ENCODE measurements at places on chromosomes 4 and X.

DNA sequence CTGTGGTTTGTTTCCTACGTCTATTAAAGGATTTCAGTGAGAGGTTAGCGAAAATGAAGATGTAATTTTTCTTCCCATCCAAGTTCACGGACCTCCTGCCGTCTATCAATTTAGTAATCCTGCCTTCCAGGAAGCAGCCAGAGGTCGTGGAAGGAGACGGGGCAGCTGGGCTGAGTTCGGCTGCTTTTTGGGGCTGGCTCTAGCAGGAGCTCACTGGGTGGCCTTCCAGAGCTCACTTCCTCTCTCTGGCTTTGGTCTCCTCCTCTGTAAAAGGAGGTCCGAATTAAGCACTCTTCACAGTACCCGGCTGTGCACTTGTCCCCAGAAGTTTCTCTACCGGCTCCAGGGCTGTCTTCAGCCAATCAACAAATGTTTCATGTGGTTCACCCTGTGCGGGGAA, 295.4 kb downstream of the BCOR start:
- ATAC-seq: no peak

DNA sequence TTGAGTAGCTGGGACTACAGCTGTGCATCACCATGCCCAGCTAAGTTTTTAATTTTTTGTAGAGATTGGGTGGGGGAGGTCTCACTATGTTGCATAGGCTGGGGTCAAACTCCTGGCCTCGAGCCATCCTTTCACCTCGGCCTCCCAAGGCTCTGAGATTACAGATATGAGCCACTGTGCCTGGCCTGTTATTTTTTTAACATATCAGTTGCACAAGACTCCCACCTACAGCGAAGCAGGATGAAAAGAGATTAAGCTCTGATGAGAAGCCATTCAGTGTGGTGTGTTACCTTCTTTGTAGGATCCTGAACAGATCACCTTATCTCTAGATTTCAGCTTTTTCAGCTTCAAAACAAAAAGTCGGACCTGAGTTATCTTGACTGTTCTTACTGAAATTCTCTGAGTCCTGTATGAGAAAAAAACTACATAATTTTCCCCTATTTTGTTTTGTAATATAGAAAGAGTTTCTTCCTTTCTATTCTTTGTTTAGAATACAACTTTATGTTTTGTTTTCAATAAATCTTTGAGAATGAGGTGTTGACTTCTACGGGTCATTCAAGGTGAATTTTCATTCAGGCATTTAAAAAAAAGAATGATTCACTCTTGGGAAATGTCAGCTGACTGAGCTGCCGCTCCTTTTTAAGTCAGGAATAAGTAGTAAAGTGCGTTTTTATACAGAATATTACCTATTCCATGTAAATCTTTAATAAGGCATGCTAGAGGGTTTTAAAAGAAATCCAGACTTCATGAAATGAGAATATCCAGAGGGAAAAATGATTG, 134.6 kb downstream of the ARSF start:
- no peak for ATAC-seq

DNA sequence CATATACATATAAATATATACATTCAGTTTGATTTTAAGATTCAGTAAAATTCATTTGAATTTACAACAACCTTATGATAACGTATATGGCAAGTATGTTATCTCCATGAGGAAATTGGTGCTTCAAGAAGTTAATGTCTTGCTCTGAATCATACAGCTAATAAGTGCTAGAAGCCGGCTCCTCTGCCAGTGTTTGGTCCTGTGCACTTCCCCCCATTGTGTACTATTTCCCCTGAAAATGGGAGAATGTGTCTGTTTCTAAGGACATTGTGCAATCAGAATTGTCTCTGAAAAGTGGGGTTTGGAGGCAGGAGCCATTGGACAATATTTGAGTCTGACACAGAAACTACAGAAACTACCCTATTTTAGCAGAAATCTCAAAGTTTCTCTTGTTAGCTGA, 135.9 kb downstream of the CPE start:
- ATAC-seq: no peak

- no peak for ATAC-seq
Observed at GRCh38 chr4:170274616-170275015, 184.9 kb upstream of the AADAT start.

DNA sequence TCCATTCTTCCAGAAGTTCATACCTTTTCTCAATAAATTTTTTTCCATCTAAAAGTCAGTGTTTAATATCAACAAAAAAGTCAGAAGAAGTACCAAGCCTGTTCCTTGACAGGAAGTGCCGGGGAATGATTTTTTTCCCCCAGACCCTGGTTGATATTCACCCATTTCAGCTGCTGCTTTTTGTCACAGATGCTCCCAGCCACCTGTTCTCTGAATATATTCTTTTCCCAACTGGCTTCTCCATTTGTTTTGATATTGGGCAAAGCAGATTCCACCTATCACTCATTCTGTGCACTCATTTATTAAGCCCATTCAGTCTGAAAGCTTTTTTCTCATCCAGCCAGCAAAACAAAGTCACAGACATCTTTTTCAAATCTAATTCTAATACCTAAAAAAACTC, 139.9 kb downstream of the FRMPD4 start:
- ATAC-seq: no peak

- ATAC-seq: no peak
Observed at GRCh38 chr4:8504279-8505007, 63.9 kb downstream of the TRMT44 start.

GRCh38 chr4:146158036-146158745, 17.3 kb upstream of the LSM6 start:
- no peak for ATAC-seq

DNA sequence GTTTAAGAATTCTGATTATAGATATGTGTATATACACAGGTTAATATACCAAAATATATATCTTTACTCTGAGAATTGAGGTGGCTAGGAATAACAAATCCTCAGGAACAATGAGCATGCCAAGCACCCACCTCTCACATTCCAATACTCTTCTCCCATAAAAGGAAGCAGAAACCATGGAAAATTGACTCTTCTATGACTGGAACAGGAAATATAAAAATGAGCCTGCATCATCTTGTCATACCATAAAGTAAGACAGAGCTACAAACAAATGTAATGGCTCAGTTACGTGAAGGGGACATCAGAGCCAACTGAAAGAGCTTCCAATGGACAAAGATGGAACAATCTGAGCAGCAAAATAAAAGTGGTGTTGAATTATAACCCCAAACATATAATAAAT, 3.8 kb upstream of the MAGEA8 start:
- ATAC-seq: no peak

DNA sequence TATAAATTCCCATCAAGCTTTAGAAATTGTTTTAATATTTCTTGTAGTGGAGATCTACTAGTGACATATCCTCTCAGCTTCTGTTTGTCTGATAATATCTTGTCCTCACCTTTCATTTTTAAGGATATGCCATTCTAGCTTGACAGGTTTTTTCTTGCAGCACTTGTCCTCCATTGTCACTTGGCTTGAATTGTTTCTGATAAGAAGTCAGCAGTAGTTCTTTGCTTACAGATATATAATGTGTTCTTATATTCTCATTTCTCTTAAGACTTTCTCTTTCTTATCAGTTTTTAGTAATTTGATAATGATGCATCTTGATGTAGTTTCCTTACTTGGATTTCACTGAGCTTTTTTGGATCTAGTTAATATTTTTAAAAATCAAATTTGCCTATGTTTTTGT, 120.6 kb upstream of the NUDT6 start:
- ATAC-seq: no peak

GRCh38 chrX:4825550-4825949, 1112.1 kb upstream of the PRKX start:
- ATAC-seq: no peak

DNA sequence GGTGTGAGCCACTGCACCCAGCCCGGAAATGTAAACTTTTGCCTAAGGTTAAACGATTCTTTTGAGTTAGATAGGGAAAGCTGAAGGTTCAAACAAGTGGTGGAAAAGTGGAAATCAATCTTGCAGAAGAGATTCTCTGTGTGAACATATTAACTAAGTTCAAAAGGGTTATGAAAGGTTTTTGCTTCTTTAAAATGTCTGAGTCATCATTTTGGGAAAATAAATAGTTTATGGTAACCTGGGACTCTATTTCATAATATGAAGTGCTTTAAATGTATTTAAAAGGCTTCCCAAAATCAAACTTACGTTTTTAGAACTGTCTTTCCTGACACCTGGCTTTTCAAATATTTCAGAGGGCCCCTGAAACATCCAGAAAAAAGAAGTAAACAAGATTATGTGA, 73.6 kb upstream of the MID1IP1 start:
- ATAC-seq: no peak

GRCh38 chrX:9164533-9165426, 130.9 kb upstream of the FAM9B start:
- ATAC-seq: peak; percentile 19

- ATAC-seq: no peak
Observed at GRCh38 chr4:184433258-184433892, 41.0 kb downstream of the IRF2 start.

DNA sequence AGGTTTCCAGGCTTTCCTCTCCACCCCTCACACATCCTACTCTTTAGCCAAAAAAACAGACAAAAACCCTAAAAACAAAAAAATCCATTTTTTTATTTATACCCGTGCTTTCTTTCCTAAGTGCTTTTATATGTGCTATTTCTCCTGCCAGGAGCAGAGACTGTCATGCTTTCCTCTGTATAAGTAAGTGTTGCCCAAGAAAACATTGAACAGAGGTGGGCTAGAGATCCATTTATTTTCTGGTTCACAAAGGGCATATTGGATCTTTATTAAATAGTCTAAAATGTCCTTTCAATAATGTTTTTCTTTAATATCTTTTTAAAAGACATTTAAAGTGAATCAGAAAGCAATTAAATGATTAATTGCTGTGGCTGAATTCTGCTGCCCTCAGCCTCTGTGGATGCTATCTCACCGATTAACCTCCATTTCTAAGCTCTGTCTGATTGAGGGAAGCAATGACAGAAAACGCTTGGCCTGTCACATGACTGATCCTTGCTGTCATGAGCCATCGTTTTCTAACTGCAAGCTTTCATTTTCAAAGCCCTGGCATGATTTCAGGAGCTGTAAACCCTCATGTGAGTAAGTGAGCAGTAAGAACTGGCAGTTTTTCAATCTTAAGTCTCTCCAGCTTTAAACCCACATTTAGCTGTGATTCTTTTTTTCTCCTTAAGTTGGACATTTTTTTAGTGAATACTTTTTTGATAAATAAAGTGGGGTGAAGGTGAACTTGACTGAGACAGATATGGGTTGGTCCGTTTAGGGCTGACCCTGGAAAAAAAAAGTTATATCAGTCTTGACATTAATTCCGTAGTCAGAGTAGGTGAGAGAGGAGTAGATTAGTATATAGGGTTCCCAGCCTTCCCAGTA, 180.7 kb upstream of the PGRMC2 start:
- ATAC-seq: no peak

DNA sequence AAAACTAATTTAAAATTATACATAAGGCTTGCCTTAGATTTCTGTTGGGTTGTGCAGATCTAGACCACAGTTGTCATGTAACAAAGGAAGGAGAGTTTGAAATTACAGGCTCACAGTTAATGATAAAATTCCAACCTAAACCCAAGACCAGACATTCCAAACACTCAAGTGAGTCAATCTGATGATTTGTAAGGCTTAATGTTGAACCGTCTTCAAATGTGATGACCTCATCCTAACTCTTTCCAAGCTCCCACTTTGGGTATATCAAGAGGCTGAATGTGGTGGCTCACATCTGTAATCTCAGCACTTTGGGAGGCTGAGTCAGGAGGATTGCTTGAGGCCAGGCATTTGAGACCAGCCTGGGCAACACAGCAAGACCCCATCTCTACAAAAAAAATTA, 149.2 kb downstream of the TBL1X start:
- no peak for ATAC-seq

DNA sequence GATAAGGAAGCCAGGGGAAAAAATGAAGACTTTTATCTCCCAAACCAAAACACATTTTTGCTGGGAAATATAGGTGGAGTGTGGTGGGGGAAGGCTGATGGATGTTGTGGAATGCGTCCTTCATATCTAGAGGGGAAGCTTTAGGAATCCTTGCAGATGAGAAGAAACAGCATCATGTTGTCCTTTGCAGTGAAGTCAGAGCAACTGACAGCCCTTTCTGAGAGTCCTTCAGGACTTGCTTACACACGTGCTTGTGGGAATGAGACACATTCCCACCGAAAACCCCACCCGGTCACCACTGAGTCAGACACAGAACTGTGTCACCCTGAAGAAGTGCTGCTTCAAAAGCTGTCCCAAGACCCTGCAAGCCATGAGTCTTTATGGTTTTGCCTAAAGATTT, 81.5 kb downstream of the SHROOM2 start:
- ATAC-seq: no peak

GRCh38 chr4:153222707-153223426, 18.6 kb downstream of the TRIM2 start:
- peak; percentile 69 for ATAC-seq

DNA sequence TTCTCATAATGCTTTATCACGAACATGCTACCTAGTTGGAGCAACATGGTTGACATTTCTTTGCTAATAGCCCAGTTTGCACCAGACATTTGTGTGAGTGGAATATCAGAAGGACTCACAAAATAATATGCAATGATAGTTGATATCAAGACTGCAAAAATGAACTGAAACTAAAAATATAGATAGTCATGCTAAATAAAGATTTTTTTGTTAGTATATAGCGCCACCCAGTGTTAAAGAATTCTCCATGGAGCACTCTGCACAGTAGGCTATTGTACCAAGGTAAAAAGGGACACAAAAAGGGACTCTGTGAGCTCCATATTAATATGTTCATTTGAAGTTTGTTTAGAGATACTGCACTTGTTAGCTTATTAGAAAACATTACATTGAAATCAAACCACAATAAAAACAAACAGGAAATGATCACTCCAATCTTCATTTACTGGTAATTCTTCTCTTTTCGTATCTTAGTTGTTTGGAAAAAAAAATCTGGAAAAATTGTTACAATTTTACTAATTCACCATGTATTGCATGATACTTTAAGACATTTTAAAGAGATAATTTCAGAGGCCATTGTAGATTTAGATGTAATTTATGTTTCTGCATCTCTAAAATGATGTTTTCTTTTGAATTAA, 1509.6 kb downstream of the ADGRL3 start:
- no peak for ATAC-seq

DNA sequence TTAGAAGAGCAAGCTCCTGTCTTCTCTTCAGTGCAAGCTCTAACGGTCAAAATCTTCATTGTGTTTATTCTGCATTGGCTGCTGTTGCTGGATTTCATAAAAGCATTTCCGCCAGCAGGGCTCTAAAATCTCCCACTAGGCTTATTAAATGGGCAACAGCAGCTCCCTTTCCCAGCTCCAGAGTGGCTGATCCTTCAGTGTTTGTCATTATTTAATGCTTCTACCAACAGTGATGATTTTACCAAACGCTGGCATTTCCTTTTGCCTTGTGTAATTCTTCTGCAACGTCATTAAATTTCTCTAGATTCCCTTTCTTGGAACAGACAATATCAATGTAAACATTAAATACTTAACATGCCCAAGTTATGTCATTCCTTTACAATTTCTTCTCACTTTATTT, 20.1 kb downstream of the SLC7A11 start:
- ATAC-seq: no peak

GRCh38 chrX:123455693-123456092, 271.6 kb downstream of the GRIA3 start:
- no peak for ATAC-seq
